ENCODE measurements at places on chromosomes 5 and 9. TPM values are rescaled to one million over a fixed set of nuclear protein-coding genes. Genes with fewer than 3 reads are reported as not detected.

The SPINK7 gene
- not detected for total RNA-seq

The OR13C4 gene
- total RNA-seq, result not detected

The PCDHB12 gene
- total RNA-seq, result 0.68 TPM

The CER1 gene
- total RNA-seq, result not detected

The PGM5 gene
- 128 TPM for total RNA-seq

The ZNF462 gene
- total RNA-seq, result 11.4 TPM

The FBXL17 gene
- 8.3 TPM for total RNA-seq

DNA sequence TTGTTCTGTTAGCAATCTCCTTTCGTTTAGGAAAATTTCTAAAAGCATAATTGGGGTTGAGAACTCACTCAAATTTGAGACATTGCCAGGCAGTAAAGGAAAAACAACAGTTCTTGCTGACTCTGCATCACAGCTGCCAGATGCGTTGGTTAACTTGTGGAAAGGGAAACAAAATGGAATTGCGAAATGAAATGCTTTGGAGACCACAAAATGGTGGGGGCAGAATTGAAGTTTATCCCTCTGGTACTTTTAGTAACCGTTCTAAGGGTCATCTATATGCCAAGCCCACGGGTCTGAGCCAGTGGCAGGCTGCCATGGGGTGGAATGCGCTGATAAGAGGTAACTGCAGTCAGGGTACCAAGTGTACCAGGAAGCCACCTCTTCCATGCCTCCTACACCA, 28.6 kb upstream of the SELENOP start:
- no peak for DNase-seq

DNA sequence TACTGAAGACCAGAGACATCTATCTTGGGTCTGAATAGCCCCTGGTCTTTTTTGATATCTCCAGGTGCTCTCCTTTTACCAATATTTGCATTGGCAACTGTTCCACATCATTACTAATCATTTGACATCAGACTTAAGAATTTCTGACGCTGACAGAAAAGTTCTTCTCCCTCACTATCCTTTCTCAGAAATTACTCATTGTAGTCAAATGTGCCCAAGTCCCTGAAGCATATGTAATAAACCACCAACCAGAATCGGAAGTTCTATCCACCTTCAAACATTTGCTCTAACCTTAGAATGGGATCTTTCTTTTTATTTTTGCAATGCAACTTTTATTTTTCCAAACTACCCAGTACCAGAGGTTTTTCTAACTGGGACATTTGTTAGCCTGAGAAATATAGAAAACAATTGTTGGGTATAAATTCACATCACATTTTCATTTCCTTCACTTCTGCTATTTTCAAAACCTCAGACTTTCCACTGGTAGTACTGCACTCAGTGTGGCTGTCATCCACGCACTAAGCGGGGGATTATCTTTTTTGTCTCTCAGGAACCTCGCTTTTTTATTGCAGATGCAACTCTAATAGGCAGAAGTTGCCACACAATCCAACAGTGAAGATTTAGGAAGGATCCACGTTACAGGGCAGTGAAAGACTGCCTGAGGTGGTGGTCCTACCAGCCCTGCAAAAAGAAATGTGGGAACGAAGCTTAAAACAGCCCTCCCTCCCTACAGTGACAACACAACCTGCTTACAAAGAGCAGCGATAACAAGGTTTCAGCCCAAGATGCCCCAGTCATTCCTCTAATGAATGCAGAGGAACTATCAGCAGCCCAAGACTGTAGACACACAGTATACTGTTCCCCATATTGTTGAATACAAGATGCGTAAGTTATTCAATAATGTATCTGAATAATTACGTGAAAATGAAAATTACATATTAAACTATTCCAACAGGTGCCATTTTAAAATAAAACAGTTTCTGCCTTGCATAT, 201.2 kb downstream of the EBF1 start:
- DNase-seq, result no peak

- no peak for DNase-seq
Measured at GRCh38 chr9:137373611-137373980, 49.4 kb downstream of the EXD3 start.

DNA sequence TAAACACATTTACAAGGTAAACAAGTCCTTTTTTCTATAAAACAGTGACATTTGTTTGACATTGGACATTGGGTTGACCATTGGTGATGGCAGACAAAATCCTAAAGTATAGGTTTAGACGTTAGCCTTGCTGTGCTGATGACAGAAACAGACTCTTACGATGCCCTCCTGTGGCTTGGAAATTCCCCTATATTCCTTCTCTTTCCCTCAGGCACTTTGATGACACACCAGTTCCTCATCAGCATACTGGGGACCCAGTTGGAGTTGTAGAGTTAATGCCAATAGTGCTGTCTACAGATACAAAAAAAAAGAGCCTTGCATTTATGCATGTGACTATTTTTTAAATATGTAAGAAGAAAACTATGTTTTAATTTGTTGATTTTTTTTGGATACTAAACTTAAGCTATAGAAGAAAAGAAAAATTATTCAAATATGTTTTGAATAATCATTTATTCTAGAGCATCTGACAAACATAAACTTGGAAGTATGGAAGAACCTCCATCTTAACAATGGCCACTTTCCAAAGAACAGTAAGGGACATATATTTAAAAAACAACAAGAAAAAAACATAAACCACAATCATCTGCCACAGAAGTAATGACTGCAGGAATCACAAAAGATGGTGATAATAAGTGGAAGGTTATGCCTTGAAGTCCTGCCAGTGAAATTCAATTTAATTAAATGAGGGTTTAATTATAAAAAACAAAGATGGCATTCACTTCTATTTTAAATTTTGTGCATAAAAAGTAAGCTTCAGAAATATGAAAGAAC, 75.6 kb upstream of the SNCAIP start:
- DNase-seq, result no peak

GRCh38 chr9:78438211-78438610, 141.3 kb downstream of the PSAT1 start:
- DNase-seq, result no peak

GRCh38 chr9:1184146-1184545, 134.0 kb downstream of the DMRT2 start:
- no peak for DNase-seq

GRCh38 chr9:96158909-96159575, 142.9 kb downstream of the HSD17B3 start:
- DNase-seq, result no peak

- no peak for DNase-seq
Measured at GRCh38 chr5:90563108-90563507, 4.5 kb downstream of the ADGRV1 start.

- no peak for DNase-seq
Measured at GRCh38 chr9:76608575-76609273, 149.7 kb downstream of the GCNT1 start.

GRCh38 chr5:155024015-155024414, 10.5 kb downstream of the KIF4B start:
- DNase-seq, result no peak

- DNase-seq, result no peak
Measured at GRCh38 chr9:90433398-90433941, 209.2 kb downstream of the DIRAS2 start.

GRCh38 chr5:99141534-99142128, 212.8 kb upstream of the CHD1 start:
- DNase-seq, result no peak

DNA sequence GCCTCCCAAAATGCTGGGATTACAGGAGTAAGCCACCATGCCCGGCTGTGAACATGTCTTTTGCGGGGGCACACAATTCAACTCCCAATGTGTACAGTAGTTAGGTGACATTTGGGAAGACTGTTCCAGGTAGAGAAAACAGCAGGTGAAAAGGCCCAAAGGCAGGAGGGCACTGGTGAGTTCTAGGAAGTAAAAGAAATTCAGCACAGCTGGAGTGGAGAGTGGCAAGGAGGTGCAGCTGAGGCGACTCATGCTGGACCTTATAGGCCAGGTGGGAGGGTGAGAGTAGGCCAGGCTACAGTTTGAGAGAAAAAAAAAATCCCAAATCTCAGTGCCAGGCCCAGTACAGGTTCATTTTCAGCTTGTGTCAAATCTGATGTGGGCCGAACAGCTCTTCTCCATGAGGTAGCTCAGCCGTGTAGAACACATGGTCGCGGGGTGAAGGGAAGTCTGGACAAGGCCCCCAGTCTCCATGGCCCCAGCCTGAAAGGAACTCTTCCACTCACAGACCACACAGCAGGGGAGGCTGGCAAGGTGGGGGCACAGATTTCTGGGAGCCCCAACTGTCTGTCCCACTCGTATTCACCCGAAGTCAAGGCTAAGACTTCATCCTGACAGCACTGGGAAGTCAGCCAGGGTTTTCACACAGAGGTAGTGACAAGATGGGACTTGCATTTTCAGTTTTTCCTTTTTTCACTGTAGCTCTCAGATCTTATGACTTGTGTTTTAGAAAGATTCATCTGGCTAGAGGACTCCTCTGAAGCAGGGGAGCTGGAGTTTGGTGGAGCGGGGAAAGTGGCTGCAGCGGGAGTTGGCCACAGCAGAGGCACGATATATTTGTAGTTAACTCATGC, 4.5 kb upstream of the HNRNPAB start:
- no peak for DNase-seq

GRCh38 chr9:16417749-16418148, 452.7 kb downstream of the BNC2 start:
- DNase-seq, result no peak

- DNase-seq, result no peak
Measured at GRCh38 chr5:156687514-156687913, 162.6 kb upstream of the PPP1R2B start.

DNA sequence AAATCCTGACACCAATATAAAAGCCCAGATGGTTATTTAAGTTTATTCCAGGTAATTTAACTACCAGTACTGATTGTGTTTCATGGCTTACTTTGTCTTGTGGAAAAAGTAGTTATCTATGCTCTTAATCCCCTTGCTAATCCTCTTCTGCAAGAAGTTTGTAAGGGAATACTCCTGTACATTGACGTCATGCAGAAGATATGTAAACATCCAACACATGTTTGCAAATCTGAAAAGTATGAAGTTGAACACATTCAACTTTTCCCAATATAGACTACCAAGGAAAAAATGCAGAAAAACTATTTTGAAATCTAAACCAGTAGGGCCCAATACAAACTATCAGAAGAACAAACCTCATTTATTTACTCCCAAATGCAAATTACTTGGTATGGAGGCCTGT, 56.3 kb upstream of the ELL2 start:
- no peak for DNase-seq

DNA sequence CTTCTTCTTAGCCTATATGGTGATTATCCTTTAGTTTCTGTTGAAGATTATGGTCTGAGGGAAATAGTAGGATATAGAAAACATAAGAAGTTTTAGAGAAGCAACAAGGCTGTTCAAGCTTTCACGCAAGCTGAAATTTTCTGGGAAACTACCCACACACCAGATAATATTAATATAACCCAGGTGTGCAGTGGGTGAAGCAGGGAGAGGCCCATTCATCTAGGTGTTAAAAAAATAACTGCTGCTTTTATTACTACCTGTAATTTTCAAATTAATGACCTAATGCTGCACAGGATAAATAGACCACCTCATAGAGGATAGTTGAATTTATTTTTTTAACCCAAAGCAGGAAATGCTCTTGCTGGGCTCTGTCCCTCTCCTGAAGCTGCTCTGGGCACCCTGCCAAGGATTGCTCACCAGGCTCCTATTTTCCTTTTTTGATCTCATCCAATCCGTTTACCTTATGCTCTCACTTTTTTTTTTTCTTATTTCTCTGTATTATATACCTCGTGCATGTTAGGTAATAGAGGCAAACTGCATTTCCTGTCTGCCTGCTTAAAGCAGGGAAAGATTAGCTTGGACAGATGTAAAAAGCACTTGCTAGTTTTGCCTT, 124.3 kb upstream of the SLC12A2 start:
- DNase-seq, result peak; percentile 91

DNA sequence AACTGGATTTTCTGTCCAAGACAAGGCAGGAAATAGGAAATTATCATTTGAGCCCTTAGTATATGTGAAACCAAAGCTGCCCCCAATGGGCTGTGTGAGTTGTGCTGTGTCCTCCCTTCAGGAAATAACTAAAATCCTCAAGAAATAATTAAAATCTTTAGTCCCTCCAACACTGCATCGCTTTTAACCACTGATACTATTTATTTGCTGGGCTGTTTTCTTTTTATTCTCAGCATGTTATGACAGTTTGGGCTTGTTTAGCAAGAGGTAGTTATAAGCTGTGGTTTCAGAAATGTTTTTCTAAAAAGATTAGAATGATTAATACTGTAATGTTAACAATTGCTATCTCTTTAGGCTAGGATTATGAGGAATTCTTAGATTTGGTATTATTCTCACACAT, 187.0 kb upstream of the KCNN2 start:
- DNase-seq, result no peak

- DNase-seq, result no peak
Measured at GRCh38 chr9:23005156-23005555, 558.5 kb downstream of the DMRTA1 start.

GRCh38 chr5:31911291-31912265, 262.5 kb downstream of the GOLPH3 start:
- no peak for DNase-seq

DNA sequence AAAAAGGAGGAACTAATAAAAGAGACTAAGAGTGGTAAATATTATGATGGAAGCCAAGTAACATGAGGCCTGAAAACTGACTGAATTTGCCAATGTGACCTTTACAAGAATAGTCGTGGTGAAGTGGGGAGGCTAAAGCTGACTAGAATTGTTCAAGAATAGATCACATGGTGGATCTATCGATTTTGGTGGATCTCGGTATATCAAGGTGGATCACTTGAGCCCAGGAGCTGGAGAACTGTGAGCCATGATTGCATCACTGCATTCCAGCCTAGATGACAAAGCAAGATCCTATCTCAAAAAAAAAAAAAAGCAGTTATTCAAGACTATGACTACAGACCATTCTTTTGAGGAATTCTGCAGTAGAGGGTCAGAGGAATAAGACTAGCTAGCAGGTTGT, 15.1 kb downstream of the ERMP1 start:
- DNase-seq, result peak; percentile 40

DNA sequence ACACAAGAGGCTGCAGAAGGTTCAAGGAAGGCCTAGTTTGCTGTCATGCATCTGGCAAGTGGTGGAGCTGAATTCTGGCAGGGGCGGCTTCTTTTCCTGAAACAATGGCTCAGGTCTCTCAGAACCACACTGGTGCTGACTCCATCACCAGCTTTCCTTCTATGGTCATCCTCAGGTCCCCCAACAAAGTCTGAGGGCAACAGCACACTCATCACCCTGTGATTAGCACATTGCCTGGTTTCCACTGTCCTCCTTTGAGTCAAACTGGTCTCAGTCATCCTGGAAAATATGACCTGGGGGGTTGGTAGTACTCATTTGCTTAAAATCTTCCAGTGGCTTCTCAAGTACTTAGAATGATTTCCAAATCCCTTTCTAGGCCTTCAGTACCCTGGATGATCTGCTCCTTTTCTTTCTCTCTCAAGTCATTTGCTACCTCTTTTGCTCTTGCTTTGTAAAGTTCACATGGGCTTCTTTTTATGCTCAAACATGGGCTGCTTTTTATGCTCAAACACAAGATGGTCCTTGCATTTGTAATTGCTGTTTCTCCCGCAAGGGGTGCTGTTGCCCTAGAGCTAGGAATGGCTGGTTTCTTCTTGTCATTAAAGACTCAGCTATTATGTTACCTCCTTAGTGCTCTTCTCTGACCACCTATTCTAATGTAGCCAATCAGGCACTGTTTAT, 144.9 kb downstream of the ALDH1A1 start:
- peak; percentile 10 for DNase-seq

Measured in dermis blood vessel endothelial cell (primary cell).